ENCODE measurements at places on chromosomes 2 and 18. TPM values are rescaled to one million over a fixed set of nuclear protein-coding genes. Genes with fewer than 3 reads are reported as not detected.

CFAP221 gene
- total RNA-seq, result 0.44 TPM

GRCh38 chr2:116819355-116819754 is 995.1 kb upstream of the DDX18 start:
- DNase-seq, result no peak

- peak; percentile 58 for DNase-seq
These were observed 3.8 kb downstream of the DLX2 start for GRCh38 chr2:172098650-172099471.

DNA sequence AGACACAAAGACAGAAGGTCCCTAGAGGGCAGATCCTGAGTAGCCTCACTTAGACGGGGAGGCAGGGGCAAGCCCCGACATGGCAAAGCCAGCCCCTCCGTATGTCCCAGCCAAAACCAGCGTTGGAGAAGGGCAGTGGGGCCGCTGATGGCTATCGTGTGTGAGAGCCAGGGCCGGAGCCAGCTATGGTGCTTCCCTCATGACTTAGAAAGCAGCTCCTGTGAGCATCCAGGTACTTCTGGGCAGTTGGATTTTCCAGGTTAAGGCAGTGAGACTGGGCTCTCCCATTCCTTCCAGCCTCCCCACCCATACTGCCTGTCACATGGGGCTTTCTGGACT is 31.2 kb upstream of the ROCK2 start:
- DNase-seq, result no peak

GRCh38 chr2:160499865-160500264 is 6.3 kb upstream of the RBMS1 start:
- DNase-seq, result no peak

ARHGAP15 gene
- total RNA-seq, result 2.6 TPM

DNA sequence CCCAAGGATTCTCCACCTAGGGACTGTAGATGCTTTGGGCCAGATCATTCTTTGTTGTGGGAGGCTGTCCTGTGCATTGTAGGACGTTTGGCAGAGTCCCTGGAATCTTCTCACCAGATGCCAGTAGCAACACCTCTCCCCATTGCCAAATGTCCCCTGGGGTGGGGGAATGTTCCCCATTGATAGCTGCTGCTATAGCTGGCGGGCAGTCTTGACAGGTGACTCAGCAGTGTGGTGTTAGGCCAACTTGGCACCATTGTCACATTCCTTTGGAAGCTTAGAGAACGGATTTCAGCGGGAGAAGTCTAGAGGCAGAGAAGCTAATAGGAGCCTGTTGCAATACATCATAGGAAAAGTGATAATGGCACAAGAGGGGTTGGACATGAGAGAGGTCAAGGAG is 495.7 kb upstream of the SMIM21 start:
- peak; percentile 78 for DNase-seq

- DNase-seq, result no peak
These were observed 17.4 kb upstream of the IHH start for GRCh38 chr2:219078126-219078525.

GRCh38 chr2:61443342-61444041 is 27.4 kb downstream of the USP34 start:
- no peak for DNase-seq

PAX8 gene
- 0.37 TPM for total RNA-seq

- DNase-seq, result no peak
These were observed 557.9 kb downstream of the TNS1 start for GRCh38 chr2:217444932-217445331.

DNA sequence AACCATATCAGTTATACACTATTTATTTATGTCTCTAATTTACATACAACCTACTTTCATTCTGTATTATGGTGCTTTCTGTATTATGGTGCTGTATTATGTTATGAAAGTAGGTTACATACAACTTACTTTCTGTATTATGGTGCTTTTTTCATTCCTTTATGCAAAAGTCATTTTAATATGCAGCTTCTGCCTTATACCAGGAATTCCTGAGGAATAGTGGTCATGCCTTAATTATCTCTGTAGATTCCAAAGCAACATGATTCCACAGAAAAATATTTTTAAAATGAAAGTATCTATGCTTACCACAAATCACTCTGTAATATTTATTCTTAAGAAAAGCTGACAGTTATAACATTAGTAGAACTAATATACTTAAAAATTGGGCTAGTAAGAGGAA is 922.0 kb upstream of the NRXN1 start:
- DNase-seq, result no peak

DNA sequence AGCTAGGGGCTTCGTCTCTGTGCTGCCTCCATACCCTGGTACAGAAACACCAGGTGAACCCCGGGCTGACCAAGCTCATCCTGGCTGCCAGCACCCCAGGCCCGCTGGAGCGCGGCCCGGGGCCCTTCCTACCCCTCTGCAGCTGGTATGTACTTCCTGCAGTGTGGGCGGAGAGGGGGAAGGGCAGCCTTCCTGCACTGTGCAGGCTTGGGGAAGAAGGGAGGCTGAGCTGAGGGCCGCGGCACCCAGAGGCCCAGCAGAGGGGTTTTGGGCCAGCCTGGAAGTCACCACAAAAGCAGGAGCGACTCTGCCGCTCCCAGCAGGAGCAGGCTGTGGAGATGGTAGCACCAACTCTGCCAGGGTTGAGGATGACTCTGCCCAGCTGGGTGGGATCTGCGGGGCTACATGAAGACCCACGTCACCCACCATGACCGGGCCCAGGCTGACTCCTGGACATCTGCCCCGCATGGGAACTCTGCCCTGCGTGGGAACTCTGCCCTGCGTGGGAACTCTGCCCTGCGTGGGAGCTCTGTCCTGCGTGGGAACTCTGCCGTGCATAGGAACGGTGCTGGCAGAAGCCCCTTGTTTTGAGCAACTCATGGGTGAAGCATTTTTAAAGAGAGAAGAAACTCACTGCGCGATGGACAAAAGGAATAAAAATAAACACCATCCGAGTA is 273.3 kb downstream of the NDUFA10 start:
- no peak for DNase-seq

GRCh38 chr2:48175254-48175653 is 269.0 kb upstream of the FBXO11 start:
- DNase-seq, result no peak

RBBP8 gene
- 7.2 TPM for total RNA-seq

RNU2-63P gene
- not detected for total RNA-seq

GRCh38 chr18:7329016-7329415 is 98.1 kb downstream of the LRRC30 start:
- DNase-seq, result no peak

GRCh38 chr2:114038710-114039109 is 148.8 kb downstream of the ACTR3 start:
- DNase-seq, result no peak

NEU4 gene
- not detected for total RNA-seq

GCG gene
- total RNA-seq, result not detected

DNA sequence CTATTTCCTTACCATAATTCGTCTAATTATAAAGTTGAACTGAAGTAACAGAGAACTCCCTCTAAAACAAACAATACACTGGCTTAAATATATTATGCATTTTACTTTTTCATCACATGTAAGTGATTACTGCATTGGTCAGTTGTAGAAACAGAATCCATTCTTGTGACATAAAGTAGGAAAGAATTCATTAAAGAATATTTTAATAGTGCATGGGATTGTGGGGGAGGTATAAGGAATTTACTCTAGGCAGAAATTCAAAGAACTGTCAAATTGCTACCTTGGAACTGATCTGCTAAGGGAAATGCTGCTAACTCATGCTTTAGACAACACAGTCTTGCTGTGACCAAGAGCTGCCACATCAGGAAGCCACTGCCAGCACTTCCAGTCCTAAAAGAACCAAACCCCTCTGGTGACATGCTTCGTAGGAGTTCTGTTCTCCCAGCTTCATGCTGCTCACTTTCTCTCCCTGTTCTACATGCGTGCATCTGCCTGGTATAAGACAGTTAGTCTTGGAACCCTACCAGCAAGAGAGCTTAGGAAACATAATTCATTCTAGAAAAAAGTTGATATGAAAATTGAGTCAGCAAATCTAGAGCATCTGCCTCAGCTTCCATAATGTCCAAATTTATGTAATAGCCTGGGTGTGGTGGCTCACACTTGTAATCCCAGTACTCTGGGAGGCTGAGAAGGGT is 1137.6 kb upstream of the NXPH2 start:
- DNase-seq, result no peak

DNA sequence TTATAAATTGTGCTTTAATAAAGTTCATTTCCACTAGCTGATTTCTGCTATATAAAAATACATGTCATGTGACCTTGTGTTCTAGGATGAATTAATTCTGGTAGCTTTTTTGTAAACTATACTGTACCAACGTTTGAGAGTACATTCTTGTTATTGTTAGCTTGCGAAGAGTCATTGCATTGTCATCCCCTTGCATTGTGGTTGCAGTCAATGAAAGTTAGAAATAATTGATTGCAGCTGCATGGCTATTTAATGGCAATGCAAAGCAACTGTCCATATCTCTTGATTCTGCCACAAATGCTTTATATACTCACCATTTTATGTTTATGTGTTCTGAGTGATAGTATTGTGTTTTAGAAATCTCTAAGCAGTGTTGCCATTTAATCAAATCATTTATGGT is 91.6 kb downstream of the ZNF407 start:
- DNase-seq, result no peak

GRCh38 chr2:145753041-145753608 is 1233.2 kb upstream of the ZEB2 start:
- no peak for DNase-seq

DNA sequence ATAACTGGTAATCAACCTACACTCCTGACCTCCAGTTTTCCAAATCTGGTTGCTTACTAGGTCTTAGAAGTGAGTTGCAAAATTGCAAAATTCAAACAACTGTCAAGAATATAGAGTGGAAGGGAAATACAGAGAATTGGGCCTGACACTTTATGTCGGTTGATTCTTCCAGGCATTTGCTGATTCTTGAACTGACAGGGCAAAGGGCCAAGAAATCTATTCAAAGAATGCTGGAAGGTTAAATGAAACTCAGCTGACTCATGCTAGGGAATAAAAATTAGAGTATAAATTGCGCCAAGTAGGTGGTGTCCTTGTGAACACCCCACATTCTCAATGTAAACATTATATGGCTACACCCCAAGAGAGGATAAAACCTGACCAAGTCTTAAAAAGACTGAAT is 21.5 kb upstream of the ZSCAN30 start:
- DNase-seq, result no peak

DNA sequence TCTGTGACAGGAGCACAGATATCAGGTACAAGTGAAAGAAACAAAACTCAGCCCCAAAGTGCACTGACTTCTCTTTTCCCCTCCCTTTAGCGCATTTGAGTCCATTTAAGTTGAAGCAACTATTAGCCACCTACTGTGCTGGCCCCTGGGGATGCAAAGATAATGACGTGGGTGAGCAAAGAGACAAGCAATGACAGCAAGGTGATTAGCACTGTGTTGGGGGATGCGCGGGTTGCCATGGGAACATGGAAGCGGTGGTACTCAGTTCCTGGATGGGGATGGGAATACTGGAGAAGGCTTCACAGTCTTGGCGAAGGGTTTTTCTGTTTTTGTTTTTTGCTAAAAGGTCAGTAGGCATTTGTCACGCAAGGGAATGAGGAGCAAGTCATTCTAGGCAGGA is 205.8 kb downstream of the LDLRAD4 start:
- DNase-seq, result no peak

CRYGD gene
- not detected for total RNA-seq

FAM228A gene
- 1.8 TPM for total RNA-seq

SLC19A3 gene
- total RNA-seq, result 3.5 TPM

- DNase-seq, result no peak
These were observed 116.0 kb downstream of the DTNB start for GRCh38 chr2:25557179-25558036.

- no peak for DNase-seq
These were observed 60.8 kb upstream of the STAM2 start for GRCh38 chr2:152236191-152236925.

GRCh38 chr2:197672371-197672893 is 3.0 kb downstream of the RFTN2 start:
- DNase-seq, result no peak

CDK5R2 gene
- total RNA-seq, result not detected

GRCh38 chr2:89831641-89832498 is 1140.4 kb downstream of the RPIA start:
- DNase-seq, result no peak

IGFBP2 gene
- total RNA-seq, result 508 TPM

GRCh38 chr2:232489516-232490220 is 2.0 kb upstream of the ECEL1 start:
- DNase-seq, result no peak

C1QL2 gene
- total RNA-seq, result not detected

- no peak for DNase-seq
These were observed 83.6 kb downstream of the FARSB start for GRCh38 chr2:222572264-222572721.

DNA sequence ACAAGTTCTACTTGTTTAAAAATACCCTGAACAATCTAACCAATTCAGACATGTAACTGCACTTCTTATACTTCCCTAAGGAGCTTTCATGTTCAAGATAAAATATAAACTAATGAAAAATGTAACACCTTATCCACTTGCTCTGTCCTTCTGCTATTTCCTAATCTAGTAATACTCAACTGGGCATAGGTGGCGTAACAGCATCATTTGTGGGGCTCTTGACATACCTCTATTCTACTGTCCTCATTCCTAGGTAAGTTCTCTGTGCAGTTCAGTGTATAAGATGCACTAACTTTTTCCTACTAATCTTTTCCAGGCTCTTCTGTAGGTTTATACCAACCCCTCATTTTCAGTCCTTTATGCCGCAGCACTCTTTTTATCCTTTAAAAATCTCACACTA is 36.7 kb downstream of the PRKD3 start:
- DNase-seq, result no peak

CSRNP3 gene
- total RNA-seq, result 4.5 TPM

DNA sequence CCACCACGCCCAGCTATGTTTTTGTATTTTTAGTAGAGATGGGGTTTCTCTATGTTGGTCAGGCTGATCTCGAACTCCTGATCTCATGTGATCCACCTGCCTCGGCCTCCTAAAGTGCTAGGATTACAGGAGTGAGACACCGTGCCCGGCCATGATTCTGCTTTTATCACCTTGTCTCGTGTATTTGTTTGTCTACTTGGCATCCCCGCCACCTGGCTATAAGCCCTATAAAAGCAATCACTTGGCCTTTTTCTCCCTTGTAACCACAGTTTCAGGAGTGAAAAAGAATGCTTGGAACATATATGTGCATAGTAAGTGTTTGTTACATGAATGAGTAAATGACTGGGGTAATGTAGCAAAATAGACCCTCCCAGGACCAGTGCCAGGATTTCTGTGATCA is 77.5 kb upstream of the PAPOLG start:
- DNase-seq, result no peak

- DNase-seq, result no peak
These were observed 25.2 kb downstream of the PDIA6 start for GRCh38 chr2:10787176-10787968.

Measured in right atrium auricular region (tissue), 2 donors.